Sigmoid colon (tissue), 7 donors: ENCODE measurements at places on chromosomes 16 and 17. TPM values are rescaled to one million over a fixed set of nuclear protein-coding genes. Genes with fewer than 3 reads are reported as not detected.

GRCh38 chr17:58436805-58437239, 19.5 kb upstream of the RNF43 start:
- no peaks in the 10 kb centered on the region for H3K36me3 ChIP-seq
- no peaks in the 10 kb centered on the region for H3K27me3 ChIP-seq
- DNase-seq: no peak
- H3K27ac ChIP-seq: no peak overlapping the region
- H3K4me3 ChIP-seq: no peak overlapping the region
- no peaks in the 10 kb centered on the region for H3K4me1 ChIP-seq

- no peak overlapping the region for H3K4me3 ChIP-seq
- DNase-seq: peak; percentile 26
- peaks cover 8% of the 10 kb centered on the region for H3K36me3 ChIP-seq
- H3K27ac ChIP-seq: no peak overlapping the region
- H3K27me3 ChIP-seq: no peaks in the 10 kb centered on the region
- peaks cover 20% of the 10 kb centered on the region for H3K4me1 ChIP-seq
Measured at GRCh38 chr17:79573196-79573896, 37.5 kb downstream of the RBFOX3 start.

DNA sequence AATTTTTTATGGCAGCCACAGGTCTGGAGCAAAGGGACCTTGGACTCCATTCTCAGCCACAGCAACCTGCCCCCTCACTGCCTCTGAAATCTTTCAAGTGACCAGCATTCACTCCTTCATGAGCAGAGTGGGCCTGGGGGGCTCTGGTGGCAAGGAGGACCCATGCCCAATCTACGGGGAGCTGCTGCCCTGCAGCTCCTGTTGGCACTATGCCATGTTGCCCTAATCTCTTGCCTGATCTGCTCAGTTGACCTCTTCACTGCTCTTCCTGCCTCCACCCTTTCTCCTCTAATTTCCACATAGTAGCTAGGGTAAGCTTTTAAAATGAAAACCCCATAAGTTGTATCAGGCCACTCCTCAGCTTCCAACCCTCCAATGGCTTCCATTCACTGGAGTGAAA, 2.9 kb upstream of the PRKCB start:
- H3K27ac ChIP-seq: no peak overlapping the region
- H3K36me3 ChIP-seq: no peaks in the 10 kb centered on the region
- H3K4me1 ChIP-seq: peaks cover 11% of the 10 kb centered on the region
- H3K27me3 ChIP-seq: no peaks in the 10 kb centered on the region
- no peak overlapping the region for H3K4me3 ChIP-seq
- DNase-seq: no peak

- H3K4me3 ChIP-seq: no peak overlapping the region
- H3K27me3 ChIP-seq: peaks cover 20% of the 10 kb centered on the region
- no peak overlapping the region for H3K27ac ChIP-seq
- no peak for DNase-seq
- no peaks in the 10 kb centered on the region for H3K4me1 ChIP-seq
Measured at GRCh38 chr16:88462396-88462795, 9.3 kb downstream of the ZFPM1 start.

DNA sequence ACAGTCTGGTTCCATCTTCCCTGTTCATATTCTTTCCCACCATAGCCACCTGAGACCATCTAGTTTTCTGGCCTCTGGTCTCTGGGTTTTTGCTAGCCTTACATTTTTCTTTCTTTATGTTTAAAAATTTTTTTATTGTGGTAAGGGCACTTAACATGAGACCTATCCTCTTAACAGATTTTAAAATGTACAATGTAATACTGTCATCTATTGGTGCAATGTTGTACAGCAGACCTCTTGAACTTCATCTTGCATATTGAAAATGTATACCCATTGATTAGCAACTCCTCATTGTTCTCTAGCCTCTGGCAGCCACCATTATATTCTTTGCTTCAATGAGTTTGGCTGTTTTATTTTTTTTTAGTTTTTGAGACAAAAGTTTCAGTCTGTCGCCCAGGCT, 39.2 kb downstream of the ITGAM start:
- no peaks in the 10 kb centered on the region for H3K27me3 ChIP-seq
- H3K4me1 ChIP-seq: no peaks in the 10 kb centered on the region
- H3K36me3 ChIP-seq: no peaks in the 10 kb centered on the region
- DNase-seq: no peak
- H3K4me3 ChIP-seq: no peak overlapping the region

DNA sequence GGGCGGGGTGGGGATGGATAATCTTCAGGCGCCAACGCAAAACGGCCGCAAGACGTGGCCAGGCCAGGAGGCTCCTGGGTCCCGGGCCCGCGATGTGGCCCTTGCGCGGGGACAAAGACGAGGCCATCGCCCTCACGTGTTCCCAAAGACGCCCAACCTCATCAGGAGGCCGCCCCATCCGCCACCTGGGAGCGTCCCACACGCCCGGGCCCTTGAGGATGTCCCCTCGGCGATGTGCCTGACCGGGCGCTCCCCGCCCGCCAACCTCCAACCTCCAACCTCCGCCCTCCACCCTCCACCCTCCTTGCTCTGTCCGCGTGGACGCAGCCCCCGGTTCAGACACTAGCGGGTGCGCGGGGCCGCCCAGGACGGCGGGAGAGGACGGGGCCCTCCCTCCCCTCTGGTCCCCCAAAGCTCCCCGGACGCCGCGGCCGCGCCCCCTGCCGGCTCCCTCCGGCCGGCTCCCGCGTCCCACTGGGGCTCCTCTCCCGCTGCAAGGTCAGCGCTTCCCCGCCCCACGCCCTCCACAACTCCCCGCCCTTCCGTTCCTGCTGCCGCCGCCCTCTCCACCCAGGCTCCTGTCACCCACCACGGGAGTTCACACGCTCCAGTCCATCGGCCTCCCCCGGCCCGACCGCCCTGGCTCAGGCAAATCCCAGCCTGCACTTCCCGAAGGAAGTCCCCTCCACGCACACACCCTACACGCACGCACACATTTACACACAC, 250.8 kb upstream of the RPL38 start:
- no peak for DNase-seq
- H3K36me3 ChIP-seq: no peaks in the 10 kb centered on the region
- H3K4me1 ChIP-seq: peaks cover 11% of the 10 kb centered on the region
- H3K4me3 ChIP-seq: peak overlapping the region; percentile 38
- no peak overlapping the region for H3K27ac ChIP-seq
- peaks cover 60% of the 10 kb centered on the region for H3K27me3 ChIP-seq

- DNase-seq: no peak
- no peak overlapping the region for H3K27ac ChIP-seq
- no peak overlapping the region for H3K4me3 ChIP-seq
- no peaks in the 10 kb centered on the region for H3K27me3 ChIP-seq
- H3K4me1 ChIP-seq: no peaks in the 10 kb centered on the region
Measured at GRCh38 chr16:54418903-54419302, 132.3 kb upstream of the IRX3 start.

Gene SLFN12
- 1.2 TPM for polyA plus RNA-seq

Gene NPIPB2
- polyA plus RNA-seq: 9.6 TPM
